Endothelial cell (in vitro differentiated cells): ENCODE measurements at places on chromosomes 12 and 14.

GRCh38 chr12:51225234-51225633 lies 7.4 kb upstream of the POU6F1 start:
- DNase-seq = no peak
- H3K36me3 ChIP-seq = peaks cover 5% of the 10 kb centered on the region
- H3K27ac ChIP-seq = no peak overlapping the region
- H3K4me3 ChIP-seq = no peak overlapping the region

DNA sequence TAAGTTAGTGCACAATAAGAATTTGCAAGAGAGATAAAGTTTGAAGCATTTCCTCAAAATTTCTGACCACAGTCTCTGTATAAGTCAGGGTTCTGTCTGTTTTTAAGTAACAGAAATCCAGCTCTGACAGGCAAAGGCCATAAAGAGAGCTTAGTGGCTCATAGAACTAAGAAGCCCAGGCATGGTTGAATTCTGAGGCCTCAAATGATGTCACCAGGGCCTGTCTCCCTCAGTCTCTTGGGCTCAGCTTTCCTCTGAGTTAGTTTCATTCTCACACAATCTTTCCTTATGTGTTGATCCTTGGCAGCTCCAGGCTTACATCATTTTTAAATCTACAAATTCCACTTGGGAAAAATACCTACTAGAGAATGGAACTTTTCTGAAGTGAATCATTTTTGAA lies 173.4 kb upstream of the ATP2B1 start:
- H3K36me3 ChIP-seq = no peaks in the 10 kb centered on the region
- no peak overlapping the region for H3K27ac ChIP-seq
- no peak overlapping the region for H3K4me3 ChIP-seq
- no peak for DNase-seq
- no peaks in the 10 kb centered on the region for H3K27me3 ChIP-seq
- no peaks in the 10 kb centered on the region for H3K4me1 ChIP-seq

- no peak overlapping the region for H3K4me3 ChIP-seq
- H3K4me1 ChIP-seq = peaks cover 9% of the 10 kb centered on the region
- DNase-seq = peak; percentile 56
- no peak overlapping the region for H3K27ac ChIP-seq
Measured at GRCh38 chr12:2944401-2945047, 14.7 kb upstream of the TEAD4 start.

DNA sequence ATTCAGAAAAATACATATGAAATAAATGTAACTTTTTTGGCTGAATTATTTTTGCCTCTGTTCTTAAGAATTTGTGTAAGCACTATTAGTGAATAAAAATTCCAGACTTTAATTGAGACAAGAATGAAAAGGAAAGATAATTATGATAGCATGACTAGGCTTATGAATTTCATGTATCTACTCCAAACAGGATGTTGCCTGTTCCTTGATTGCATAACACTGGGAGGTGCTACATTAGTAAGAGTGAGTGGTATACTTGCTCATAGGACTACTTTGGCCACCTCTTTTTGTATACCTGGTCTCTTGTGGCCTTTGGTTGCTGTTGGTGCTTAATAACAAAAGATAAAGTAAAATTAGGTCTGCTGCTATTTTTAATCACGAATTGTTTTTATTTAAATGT lies 112.8 kb downstream of the NAV3 start:
- peaks cover 2% of the 10 kb centered on the region for H3K4me1 ChIP-seq
- H3K36me3 ChIP-seq = no peaks in the 10 kb centered on the region
- no peak overlapping the region for H3K27ac ChIP-seq
- no peak for DNase-seq
- H3K4me3 ChIP-seq = no peak overlapping the region
- H3K27me3 ChIP-seq = no peaks in the 10 kb centered on the region
